ENCODE measurements at places on chromosomes 3 and 15.

- DNase-seq: no peak
These were observed 1336.3 kb upstream of the CADM2 start for GRCh38 chr3:83622526-83622925.

DNA sequence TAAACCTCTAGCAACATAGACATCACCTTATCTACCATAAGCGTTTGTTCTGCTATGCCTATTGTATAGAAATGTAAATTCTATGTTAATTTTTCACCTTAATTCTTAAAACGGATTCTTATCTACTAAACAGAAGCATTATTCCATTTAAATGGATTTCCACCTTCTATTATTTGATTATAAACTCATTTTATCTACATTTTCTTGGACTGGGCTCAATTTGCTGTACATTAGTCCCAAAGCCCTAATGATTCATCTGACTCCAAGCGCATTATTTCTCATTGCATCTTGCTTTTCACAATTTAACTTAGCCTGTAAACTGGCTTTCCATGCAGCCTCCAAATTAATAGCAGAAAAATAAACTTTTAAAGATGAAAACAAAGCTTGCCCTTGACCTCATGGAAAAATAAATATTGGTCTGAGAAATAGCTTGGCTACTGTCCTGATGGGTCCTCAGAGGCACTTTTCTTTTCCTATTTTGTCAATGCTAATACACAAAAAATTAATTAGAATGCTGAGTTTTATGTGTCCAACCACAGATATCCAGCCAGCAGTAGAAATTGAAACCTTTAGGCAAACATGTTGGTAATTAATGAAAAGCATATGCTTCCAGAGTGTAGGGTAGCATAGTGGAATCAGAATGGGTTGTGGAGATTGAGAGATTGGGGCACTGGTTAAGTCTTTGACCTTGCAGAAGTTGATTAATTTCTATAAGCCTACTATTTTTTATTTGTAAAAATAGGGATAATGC is 81.4 kb upstream of the CFAP20DC start:
- DNase-seq: no peak

DNA sequence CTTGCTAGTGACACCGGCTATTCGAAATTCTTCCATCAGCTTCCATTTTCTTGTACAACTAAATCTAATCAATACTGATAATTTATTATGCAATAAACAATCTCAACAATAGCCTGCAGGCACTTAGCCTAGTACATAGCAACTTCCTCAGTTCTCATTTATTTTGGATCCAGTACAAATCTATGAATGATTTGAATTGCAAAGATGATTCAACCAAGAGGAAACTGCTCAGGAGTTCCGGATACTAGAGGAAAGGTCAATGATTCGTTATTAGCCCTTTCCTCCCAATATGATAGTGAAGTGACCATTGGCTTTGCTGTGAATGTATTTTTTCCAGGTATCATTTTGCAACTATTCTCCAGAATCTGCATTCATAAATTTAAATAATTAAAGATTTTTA is 827.0 kb downstream of the CADM2 start:
- DNase-seq: no peak

DNA sequence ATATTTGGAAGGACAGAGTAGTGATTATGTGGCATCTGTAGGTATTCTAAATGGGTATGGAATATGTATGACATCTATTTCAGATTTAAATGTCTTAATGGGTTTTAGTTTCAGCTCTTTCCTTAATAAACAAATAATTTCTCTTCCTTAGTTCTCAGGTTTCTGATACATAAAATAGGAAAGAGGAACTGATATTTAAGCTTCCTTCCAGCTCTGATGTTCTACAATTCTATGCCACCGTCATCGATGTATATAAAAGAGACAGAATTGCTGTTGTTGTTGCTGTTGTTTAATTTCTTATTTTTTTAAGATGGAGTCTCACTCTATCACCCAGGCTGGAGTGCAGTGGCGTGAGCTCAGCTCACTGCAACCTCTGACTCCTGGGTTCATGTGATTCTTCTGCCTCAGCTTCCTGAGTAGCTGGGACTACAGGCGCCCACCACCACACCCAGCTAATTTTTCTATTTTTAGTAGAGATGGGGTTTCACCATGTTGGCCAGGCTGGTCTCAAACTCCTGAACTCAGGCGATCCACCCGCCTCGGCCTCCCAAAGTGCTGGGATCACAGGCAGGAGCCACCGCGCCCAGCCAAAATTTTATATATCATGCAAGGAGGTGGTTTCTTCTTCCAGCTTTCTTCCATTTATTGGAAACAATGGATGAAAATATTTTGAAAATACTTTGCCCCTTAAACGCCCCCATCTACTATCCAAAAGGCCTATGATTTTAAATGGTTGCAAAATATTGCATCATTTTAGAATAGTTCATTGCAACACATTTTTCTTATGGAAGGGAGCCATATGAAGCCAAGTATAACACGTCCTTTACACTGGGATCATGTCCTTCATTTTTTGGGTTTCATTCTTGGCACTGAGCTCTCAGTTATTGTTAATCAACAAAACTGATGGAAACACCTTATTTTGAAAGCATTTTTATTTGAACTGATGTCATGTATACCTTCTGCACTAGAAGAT is 13.9 kb upstream of the C15orf61 start:
- DNase-seq: no peak

- no peak for DNase-seq
These were observed 6.0 kb downstream of the GATM start for GRCh38 chr15:45372041-45372995.

GRCh38 chr15:58501636-58502188 is 69.9 kb downstream of the LIPC start:
- no peak for DNase-seq

DNA sequence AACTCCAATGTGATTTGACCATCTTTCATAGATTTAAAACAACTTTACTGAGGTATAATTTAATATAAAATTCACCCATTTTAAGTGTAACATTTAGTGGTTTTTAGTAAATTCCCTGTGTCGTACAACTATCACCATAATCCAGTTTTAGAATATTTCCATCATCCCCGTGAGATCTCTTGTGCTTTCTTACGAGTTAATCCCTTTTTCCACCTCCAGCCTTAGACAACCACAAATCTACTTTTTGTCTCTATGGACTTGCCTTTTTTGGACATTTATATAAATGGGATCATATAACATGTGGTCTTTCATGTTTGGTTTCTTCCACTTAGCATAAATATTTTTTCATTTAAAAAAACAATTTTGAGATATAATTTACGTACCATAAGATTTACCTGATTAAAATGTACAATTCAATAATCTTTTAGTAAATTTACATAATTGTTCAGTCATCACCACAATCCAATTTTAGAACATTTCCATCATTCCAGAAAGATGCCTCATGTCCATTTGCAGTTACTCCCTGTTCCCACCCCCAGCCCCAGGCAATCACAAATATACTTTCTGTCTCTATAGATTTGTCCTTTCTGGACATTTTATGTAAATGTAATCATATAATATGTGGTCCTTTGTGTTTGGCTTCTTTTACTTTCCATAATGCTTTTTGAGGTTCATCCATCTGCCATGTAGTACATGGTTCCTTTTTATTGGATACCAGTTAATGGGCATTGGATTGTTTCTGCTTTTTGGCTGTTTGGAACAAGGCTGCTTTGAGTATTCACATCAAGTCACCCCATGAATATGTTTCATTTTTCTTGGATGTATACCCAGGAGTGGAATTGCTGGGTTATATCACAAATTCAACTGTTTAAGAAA is 3.1 kb downstream of the OXSR1 start:
- DNase-seq: no peak

DNA sequence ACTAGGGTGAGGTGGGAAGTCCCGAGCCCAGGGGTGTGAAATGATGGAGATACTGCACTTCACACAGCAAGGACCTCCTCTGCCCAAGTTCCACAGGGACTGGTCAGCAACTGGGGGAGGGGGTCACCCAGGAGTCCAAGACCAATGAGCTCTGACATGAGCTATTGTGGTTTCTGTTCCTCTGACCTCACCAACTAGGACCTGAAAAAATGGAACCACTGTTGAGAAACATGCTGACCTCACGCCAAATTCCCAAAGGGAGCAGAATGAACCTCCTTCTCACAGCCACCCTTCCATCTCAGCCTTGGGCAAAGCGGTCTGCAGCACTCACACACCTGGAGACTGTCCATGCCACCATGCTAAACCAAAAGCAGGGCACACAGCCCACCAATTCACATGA is 69.3 kb downstream of the LRIG1 start:
- DNase-seq: no peak

DNA sequence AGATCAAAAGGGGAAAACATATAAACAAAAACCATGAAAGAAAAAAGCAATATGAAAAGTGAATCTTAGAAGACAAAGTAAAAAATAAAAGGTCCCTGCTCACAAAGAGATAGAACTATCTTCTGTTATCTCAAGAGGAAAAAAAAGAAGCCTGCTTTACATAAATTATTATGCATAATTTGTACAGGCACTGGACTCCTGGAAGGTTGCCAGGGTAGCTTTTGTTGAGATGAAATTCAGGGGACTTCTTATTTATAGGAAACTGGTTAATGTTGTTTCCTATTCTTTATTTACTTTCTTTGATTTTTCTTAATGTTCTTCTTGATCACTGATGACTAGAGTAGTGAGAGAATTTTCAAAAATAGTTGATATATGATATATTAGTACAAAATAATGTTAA is 66.9 kb downstream of the PPM1L start:
- DNase-seq: no peak

DNA sequence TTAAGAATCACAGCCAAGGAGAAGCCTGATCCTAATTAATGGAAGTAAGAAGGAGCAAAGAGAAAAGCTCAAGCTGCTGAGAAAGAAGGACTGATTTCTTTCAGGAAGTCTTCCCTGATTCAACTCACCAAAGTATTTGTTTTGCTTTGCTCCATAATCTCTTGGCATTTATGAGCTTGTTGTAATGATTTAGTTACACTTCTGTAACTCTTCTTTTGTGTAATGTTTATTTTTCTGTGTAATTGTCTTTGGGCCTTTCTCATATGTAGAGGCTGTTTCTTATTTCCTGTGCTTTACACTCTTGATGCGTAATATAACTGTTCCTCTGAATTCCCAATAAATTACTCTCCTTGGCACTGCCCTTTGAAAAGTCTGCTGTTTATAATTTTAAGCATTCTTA is 80.0 kb downstream of the COL6A5 start:
- no peak for DNase-seq

DNA sequence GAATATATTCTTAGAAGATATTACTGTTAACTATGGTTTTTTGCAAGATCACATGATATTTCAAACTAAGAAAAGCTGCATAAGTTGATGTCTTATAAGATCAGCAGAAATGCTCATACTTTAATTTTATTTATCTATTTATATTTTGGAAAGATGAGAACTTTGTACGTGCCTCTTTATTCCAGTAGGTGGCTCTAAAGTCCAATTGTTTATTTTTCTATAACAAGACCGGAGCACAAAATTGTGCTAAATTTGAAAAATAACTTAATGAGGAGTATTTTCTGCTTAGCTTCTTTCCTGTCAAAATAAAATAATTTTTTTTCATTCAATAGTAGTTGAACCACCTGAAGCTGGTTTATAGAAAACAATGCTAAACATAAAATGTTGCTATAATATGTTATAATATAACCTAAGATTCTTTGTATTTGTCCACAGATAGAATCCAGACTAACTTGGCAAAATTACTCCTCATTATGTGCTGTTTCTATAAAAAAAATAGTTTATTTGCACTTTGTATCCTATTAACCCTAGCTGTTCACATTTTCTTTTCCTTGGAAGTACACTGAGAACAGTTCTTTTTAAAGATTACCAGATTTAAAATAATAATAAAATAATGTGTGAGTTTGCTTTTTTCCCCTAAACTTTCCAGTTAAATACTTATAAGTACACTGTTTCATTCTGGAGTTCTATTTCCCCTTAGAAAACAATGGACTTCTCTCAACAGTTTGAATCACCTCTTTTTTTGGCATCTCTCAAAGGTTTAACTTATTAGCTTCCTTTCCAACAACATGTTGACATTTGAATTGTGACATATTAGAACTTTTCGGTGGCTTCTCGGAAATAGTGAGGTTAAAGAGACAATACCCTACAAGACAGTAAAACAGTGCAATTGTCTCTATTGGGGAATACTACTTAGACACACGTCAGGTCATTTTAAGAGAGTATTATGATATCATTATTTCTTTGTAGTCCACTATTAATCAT is 530.0 kb downstream of the MECOM start:
- DNase-seq: no peak

DNA sequence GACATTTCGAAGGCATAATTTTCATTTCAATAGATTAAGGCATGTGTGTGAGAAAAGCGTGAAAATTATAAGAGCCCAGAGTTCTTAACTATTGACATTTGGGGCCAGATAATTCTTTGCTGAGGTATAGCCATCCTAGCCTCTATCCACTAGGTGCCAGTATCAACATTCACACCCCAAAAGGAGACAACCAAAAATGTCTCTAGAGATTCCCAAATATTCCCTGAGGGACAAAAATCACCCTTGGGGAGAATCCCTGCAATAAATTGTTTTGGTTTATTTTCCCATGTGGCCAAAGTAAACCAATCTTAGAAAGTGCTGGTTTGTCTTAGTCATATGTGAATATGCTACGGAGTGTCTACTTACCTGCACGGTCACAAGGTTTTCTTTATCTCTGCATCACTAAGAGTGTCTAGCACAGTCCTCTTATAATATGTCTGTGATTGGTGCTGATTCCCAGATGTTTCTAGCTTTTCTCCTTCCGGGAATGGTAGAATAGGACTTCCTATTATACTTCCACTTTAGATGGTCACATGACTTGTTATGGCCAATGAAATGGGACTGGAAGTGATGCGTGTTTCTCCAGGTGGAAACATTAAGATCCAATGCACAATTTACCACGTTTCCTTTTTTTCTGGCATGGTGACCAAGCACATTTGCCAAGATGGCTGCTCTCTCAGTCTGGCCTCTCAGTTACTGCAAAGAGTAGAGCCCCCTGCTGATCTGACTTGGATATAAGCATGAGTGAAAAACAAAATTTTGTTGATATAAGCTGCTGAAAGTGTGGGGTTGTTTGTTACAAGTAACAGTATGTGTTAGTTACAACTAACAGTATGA is 8.0 kb upstream of the KBTBD8 start:
- DNase-seq: no peak

DNA sequence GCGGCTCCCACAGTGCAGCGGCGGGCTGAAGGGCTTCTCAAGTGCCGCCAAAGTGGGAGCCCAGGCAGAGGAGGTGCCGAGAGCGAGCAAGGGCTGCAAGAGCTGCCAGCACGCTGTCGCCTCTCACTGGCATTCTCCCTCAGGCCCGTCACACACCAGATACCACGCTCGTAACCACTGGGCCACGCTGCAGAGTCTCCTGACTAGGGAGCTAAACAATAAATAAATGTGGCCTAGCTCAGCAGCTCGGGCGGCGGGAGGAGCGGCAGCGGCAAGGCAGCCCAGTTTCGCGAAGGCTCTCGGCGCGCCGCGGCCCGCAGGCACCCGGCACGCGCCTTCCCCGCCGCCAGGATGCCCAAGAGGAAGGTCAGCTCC is 55.9 kb upstream of the FAM174B start:
- no peak for DNase-seq

GRCh38 chr15:26073430-26074333 is 210.6 kb upstream of the ATP10A start:
- DNase-seq: no peak

DNA sequence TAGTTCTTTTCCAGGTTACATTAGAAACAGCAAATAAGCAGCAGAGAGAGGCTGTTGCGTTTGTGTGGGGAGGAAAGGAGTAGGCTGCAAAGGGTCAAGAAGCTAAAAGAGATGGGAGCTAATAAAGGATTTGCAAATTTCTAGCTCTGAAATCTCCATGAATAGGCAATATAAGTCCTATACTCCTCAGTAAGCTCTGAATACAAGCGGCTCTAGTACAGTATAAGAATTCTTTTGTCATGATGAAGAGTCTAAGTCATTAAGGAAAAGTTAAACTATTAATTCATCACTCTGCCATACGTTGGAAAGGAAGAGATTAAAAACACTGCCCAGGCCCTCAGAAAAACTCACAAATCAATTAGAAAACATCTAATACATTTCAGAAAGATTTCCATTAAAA is 59.3 kb downstream of the CEP152 start:
- DNase-seq: no peak
